ENCODE measurements at places on chromosomes 3 and 15.

GRCh38 chr15:101269479-101270223 is 7.6 kb downstream of the SELENOS start:
- DNase-seq, result no peak

DNA sequence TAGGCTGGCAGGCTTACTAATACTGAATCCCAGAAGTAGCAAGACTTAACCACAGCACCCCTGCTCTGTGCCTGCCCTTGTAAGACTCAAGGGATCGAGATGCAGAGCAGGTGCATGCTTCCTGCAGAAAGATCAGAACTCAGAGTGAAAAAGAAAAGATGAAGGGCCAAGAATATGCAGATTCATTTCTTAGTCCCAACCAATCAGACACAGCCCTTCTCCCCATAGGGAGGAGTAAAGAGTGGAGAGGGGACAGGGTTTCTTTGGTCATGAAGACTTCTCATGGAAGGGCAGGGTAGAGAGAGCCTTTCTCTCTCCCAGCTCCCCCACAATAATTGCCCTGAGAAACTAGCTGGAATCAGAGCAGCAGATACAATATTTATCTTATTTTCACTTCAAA is 105.6 kb upstream of the MB21D2 start:
- no peak for DNase-seq

DNA sequence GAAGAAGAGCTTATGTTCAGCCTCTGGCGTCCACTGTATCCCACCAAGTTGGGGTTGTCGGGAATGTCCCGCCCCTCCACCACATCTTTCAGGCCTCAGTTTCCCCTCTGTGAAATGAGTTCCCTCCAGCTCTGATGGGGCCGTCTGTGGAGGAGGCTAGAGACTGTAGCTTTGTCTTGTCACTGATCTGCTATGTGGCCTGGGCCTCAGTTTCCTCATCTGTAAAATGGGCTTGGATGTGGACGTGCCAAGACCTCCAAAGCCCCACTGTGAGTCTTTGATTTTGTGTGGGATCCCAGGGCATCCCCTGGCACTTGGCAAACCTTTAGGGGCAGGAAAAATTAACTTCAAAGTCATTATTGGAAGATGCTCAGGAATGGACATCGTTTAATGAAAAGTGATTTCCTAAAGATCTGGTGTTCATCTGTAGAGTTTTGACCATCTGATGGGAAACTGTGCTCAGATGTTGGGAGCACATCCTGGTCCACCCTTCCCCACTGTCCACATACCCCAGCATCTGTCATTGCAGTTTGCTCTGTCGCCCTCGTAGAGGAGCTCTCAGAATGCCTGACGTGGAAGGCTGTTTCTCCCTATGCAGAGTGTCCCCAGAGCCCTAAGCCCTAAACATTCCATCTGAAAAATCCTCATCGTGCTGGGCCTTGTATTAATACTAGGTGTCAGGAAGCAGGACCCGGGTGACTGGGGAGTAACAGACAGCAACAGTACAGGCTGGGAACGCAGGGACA is 28.5 kb downstream of the SLC6A6 start:
- DNase-seq, result no peak

- DNase-seq, result no peak
These were observed 27.0 kb downstream of the ALS2CL start for GRCh38 chr3:46666453-46666845.

- DNase-seq, result no peak
These were observed 535.6 kb upstream of the ALCAM start for GRCh38 chr3:104831071-104831470.

GRCh38 chr3:185825639-185826481 is 1.0 kb upstream of the IGF2BP2 start:
- DNase-seq, result no peak

All from NCI-H1092 (cell line).